Suprapubic skin (tissue), 4 donors: ENCODE measurements at places on chromosomes 16 and 17.
A peak's percentile ranks its signal among the peaks of the same experiment; 100 is the strongest.

GRCh38 chr17:48001197-48001596, 30.3 kb downstream of the CDK5RAP3 start:
- DNase-seq = no peak

DNA sequence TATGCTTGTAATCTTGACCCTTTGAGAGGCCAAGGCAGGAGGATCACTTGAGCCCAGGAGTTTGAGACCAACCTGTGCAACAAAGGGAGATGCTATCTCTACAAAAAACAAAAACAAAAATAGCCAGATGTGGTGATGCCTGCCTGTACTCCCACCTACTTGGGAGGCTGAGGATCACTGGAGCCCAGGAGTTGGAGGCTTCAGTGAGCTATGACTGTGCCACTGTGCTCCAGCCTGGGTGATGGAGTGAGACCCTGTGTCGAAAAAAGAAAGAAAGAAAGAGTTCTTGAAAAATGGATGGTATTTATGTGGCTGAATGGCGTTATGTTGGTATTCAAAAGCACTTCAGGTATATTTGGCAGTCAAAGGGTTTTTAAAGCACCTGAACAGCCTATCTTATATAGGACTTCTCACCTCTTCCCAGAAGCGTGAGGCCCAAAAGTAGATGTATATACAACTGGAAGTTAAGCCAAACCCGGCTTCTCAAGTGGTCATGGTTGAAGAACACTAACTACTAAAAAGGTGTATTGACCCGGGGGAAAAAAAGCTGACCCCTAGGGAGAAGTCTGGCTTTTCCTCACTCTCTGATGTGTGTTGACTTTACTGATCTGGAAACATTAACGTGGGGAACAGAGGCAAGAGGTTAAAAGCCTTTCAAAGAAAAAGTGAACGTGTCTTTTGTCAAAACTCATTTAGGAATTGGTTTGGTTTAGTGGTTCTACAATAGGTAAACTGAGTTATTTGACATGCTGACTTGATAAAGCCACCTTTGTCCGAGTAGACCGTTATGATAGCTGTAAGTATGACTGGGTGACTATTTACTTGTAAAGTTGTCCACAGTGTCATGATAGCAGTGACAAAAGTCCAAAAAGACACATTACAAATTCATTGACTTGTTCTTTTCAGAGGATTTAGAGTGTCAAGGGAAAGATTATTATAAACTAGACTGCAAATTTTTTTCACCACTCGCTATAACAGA, 183.4 kb downstream of the IRX3 start:
- no peak for DNase-seq

DNA sequence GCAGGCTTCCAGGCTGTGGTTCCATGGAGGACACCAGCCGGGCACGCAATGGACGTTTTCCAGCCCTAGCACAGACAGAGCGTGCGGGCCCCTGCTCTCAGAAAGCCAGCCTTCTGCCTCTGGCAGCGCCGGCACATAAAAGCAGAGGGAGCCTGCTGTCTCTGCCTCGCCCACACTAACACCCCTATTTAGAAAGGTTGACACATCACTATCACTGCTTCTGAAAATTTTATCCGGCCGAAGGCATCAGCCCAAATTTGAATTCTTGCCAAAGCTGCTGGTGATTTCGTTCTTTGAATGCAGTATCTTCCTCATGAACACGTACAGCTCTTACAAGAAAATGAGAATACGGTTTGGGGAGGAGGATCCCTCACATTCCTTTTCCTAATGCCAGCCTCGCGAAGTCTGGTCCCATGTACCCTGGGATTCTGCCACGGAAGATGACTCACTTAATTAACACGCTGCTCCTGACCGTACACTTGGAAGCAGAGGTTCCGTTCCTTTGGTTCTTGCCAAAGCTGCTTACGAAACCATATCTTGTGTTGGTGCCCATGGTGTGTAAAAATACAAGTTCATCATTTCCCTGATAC, 1.3 kb upstream of the RAB11FIP3 start:
- peak; percentile 85 for DNase-seq

DNA sequence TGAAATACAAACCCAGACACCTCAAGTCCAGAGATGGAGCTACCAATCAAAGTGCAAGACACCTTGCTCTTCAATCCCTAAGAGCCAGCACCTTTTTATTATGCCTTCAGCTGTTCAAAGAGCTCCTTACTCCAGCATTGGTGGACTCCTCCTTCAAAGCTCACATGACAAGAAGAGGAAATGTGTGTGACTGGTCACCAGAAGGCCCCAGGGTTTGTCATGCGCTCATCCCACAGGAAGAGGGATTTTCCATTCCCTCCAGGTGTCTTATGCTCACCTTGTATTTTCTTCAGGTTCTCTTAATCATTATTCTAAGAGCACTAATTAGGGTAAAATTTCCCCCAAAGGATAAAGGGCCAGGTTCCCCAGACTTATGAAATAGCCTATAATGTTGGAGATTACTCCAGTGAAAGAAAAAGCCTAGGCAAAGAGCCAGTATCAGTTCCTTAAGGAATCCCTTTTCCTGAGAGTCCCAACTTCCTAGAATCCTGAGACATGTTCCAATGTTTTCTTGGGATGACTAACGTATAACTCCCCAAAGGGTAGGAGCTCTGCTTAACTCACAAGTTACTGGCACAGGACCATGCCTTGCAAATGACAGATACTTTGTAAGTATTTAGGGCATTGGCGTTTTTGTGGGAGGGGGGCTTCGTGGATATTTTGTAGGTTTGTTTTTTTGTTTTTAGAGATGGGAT, 56.9 kb upstream of the SOX9 start:
- no peak for DNase-seq

DNA sequence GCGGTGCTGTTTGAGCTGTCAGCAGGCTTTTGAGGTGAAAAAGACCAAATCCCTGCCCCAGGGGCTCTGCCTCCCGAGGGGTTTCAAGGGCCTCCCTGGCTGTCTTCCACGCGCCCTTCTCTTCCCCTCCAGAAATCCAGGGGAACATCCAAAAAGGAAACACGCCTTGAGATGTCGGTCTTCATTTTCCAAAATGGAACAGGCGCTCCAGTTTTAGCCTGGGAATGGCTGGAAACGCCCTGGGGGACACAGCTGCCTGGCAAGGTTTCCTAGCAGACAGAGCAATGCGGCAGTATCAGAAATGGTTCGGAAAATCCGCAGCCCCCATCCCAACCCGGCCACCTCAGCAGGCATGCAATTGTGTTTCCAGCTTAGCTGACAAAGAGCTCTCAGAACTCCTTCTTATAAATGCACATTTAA, 16.6 kb upstream of the LITAF start:
- DNase-seq = no peak

GRCh38 chr17:7716901-7717755, at the start of gene DNAH2:
DNAH2 (plus strand) TSS chr17:7717744; CDS start chr17:7719735, 1,991 bp downstream.
- peak; percentile 80 for DNase-seq

DNA sequence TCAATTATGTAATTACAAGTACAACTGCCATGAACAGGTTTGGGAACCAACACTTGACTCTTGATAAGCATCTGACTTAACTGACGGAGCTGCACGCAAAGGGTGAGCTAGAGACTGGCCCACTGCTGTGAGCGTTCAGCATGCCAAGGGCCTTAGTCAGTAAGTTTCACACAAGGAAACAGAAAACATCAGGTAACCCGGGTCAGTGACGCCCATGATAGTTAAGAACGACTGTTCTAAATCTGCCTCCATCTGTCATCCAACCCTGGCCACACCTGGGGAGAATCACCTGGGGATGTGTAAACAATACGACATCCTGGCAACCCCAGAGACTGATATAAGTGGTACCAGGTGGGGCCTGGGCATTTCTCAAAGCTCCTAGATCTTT, 12.3 kb downstream of the SMIM5 start:
- no peak for DNase-seq

GRCh38 chr16:6841392-6841791, 491.3 kb upstream of the RBFOX1 start:
- no peak for DNase-seq

- DNase-seq = no peak
These were observed 132.8 kb downstream of the RBFOX3 start for GRCh38 chr17:79478051-79478461.

GRCh38 chr17:14732211-14732610, 431.3 kb downstream of the HS3ST3B1 start:
- DNase-seq = no peak

- no peak for DNase-seq
These were observed 10.9 kb upstream of the MMD start for GRCh38 chr17:55432358-55433028.

DNA sequence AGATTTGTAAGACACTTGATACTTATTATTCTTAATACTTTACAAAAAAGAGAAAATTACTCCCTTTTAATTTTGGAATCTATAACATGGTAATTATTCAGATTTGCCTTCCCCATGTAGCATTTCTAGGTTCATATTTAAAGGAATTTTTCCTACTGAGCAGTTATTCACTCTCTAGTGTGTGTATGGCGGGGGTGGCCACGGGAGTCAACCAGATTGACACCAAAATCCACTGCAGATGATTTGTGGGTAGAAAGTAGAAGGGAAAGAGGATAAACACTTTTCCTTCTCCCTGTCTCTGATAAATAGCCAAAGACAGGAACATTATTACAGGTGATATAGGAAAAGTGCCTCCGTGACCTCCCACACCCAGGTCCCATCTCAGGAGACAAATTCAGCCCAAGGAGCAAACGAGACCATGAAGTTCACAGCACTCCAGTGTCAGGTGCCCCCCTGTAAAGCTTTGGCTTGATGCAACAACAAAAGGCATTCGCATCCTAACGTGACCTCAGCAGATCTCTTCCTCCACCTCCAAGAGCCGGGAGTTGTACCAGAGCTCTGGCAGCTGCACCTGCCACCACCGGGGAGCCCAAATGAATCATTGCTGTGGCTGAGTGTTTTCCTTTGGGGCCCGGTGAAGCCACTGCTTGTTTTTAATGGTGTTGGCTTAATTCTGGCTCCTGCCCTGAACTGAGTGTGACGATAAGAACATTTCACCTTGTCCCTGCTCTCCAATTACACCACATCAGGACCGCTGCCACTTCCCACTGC, 92.7 kb upstream of the NOL11 start:
- DNase-seq = no peak

DNA sequence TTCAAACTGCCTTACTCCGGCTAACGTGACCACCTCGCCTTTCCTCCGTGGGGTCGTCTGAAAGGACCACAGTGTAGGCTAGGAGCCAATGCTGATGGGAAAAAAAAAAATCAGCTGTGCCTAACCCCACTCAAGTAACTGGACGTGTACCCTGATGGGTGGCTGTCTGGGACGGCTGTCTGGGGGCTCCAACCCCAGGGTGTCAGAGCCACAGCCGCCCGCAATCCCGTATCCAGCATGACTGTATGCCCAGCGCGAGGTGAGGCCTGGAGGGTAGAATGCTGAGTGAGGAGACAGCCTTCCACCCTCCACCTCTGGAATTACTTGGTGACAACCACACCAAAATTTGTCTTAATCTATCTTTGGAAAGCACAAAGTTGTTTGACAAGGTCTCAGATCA, 2.8 kb downstream of the CSNK1D start:
- no peak for DNase-seq

GRCh38 chr16:35510701-35511100, 2051.3 kb downstream of the TP53TG3F start:
- no peak for DNase-seq

- no peak for DNase-seq
These were observed 33.8 kb downstream of the VWA3A start for GRCh38 chr16:22126037-22126558.

GRCh38 chr16:56610017-56610608, 1.7 kb downstream of the MT2A start:
- DNase-seq = no peak

DNA sequence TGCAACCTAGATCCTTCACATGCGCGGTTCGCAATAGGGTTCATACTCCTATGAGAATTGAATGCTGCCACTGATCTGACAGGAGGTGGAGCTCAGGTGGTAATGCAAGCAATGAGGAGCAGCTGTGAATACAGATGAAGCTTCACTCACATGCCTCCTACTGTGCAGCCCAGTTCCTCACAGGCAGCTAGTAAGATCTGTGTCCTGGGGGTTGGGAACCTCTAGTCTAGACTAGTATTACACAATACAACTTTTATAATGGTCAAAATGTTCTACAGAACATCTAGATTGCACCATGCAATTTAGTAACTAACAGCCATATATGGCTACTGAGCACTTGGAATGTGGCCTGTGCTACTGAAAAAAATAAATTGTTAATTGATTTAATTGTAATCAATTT, 26.7 kb downstream of the ABCA5 start:
- DNase-seq = no peak

DNA sequence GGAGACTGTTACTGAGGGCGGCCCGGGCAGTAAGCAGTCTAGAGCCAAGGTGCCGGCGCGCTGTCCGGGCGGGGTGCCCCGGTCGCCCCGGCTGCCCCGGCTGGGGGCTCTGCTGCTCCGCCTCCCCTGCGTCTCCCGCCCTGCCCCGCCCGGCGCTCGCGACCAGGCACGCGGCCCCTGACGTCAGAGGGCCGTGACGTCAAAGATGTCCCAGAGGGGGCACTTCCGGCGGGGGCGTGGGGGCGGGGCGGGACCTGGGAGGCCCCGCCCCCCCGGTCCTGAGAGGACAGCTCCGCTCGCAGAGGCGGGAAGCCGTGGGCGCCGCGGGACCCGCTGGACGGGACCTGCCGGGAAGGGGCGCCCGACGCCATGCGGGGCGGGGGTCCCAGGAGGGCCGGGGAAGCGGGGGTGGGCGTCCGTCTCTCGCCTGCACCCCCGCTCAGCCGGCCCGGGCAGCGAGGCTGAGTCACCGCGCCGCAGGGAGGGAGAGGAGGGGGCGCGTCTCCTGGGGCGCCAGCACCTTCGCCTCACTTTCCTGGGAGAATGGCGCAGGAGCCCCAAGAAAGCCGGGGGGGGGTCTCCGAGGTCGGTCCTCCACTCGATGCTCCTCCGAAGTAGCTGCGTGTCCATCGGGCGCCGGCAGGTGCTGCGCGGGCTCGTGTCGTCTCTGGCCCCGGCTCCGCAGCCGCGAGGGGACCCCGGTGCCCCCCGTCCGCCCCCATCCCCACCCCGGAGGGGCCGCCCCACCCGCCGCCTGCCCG, 4.4 kb upstream of the HIC1 start:
- DNase-seq = peak; percentile 84

- DNase-seq = peak; percentile 82
These were observed 61.3 kb upstream of the KIFC3 start for GRCh38 chr16:57863434-57864160.

- DNase-seq = no peak
These were observed 20.2 kb upstream of the CCL1 start for GRCh38 chr17:34383216-34383615.

- DNase-seq = no peak
These were observed 132.6 kb upstream of the NOL11 start for GRCh38 chr17:67585077-67585602.

DNA sequence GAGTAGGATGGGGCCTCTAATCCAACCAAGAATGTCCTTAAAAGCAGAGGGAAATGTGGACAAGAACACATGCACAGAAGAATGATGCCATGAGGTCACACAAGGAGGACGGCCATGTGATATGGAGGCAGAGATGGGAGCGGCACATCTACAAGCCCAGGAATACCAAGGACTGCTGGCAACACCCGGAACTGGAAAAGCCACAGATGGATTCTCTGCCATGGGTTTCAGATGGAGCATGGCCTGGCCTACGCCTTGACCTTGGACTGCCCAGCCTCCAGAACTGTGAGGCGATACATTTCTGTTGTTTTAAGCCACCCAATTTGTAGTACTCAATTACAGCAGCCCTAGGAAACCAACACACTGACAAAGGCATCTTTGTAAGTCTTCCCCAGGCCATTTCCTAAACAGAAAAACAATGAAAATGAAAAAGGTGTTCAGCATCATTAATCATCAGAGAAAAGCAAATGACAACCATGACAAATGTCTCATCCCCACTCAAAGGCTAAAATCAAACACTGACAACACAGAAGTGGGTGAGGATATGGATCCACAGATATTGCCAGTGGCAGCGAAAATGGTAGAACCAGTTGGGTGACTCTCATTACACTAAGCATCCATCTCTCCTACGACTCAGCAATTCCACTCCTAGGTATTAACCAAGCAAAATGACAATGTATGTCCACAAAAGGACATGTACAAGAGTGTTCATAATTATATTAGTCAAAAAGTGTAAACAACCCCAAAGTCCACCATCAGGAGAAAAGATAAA, 76.9 kb upstream of the CNEP1R1 start:
- no peak for DNase-seq
